ENCODE measurements at places on chromosomes 2 and 18.

DNA sequence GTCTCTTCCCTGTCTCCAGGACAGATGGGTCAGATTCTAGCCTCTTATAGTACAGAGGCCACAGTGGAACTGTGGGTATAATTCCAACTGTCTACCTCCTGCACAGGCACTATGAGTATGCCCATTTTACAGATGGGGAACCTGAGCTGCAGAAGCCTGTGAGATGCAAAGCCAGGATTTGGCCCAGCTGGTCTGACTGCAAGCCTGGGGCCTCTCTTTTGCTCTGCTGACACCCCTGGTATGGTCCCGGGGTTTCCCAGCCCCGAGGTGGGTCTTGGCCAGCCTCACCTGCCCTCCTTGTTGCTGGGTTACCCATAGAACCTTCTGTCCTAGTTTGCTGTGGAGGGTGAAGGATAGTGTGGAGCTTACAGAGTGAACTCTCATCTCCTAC, 9.8 kb downstream of the HS6ST1 start:
- no peak for DNase-seq

GRCh38 chr2:7895289-7895688, 786.6 kb upstream of the ID2 start:
- DNase-seq: no peak

- DNase-seq: no peak
Observed at GRCh38 chr2:86786001-86786536, 4.6 kb downstream of the CD8A start.

GRCh38 chr18:62710417-62710816, 4.9 kb upstream of the PHLPP1 start:
- DNase-seq: no peak

DNA sequence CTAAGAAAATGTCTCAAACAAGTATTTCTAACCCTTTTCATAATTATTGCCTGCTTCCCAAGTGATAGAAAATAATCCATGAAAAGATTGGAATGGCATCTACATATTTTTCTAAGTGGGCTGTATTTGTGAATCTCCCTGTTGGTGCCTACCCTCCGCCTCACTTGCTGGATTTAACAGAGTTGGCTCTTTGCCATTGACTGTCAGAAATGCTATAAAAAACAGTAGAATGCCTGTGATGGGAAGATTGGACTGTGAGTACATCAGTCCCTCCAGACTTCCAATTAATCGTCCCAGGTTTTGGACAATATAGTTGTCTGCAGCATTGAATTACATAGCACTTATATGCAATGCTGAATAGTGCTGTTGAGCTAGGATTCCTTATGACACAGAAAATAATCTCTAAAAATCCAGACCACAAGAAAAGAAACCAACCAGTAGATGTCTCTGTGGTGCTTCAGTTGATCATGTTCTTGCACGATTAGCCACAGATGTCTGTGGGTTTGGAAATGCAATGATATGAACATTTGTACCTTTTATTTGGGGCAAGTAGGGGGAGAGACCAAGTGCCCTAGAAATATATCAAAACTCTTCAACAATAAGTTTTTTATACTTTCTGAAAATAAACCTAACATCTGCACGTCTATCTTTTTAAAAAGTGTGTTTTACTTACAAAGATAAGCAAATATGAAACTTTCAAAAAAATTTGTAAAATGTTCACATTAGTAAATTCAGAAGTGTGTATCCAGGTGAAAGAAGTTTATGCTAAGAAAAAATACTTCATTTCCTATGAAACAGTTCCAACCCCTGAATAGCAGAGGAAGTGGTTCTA, 88.5 kb downstream of the DYNAP start:
- DNase-seq: no peak

GRCh38 chr18:673317-673716, 15.9 kb downstream of the TYMS start:
- no peak for DNase-seq

DNA sequence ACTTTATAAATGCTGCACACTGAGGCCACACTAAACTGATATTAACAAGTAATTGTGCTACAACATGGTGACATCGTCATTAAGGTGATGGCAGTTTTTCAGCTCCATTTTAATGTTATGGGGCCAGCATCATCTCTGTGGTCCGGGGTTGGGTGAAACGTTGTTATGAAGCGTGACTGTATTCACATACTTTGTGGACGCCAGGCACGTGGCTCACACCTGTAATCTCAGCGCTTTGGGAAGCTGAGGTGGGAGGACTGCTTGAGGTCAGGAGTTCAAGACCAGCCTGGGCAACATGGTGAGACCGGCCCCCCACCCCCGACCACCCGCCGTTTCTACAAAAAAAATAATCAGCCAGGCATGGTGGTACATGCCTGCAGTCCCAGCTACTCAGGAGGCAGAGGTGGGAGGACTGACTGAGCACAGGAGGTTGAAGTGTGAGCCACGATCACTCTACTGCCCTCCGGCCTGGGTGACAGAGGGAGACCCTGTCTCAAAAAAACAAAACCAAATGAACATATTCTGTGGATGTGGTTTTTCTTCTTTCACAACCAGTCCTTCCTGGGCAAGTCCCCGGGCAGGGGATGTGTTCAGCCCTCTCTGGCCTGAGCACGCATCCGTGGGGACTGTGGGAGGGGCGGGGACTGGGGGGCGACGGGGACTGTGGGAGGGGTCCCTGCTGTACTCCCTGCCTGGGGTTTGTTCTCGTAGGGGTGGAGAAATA, 12.9 kb upstream of the GAL3ST2 start:
- DNase-seq: no peak

DNA sequence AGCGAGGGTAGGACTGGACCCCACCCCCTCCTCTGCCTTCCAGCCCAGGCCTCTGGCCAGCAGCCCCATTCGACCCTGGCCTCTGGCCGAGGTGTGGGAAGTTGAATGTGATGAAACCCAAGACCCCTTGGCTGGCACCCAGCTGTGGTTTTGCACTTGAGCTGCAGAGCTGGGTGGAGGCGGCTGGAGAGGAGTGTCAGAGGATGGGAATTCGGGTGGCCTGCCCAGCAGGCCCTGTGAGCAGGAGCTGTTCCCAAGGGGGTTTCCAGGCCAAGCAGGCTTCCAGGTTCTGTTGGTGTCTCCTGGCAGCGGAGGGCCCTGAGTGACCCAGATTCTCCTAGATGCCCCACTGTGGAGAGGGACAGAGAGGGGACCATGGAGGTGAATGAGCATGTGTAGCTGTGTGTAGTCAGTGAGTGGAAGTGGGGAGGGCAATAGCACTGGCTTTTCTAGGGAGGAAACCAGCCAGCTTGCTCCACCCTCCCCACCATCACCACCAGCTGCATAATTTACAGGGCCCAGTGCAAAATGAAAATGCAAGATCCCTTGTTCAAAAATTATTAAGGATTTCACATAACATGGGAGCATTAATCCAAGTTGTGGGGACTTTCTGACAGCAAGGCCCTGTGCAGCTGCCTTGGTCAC, 172.2 kb upstream of the HAAO start:
- no peak for DNase-seq

GRCh38 chr2:167340322-167340721, 452.0 kb downstream of the XIRP2 start:
- DNase-seq: no peak

DNA sequence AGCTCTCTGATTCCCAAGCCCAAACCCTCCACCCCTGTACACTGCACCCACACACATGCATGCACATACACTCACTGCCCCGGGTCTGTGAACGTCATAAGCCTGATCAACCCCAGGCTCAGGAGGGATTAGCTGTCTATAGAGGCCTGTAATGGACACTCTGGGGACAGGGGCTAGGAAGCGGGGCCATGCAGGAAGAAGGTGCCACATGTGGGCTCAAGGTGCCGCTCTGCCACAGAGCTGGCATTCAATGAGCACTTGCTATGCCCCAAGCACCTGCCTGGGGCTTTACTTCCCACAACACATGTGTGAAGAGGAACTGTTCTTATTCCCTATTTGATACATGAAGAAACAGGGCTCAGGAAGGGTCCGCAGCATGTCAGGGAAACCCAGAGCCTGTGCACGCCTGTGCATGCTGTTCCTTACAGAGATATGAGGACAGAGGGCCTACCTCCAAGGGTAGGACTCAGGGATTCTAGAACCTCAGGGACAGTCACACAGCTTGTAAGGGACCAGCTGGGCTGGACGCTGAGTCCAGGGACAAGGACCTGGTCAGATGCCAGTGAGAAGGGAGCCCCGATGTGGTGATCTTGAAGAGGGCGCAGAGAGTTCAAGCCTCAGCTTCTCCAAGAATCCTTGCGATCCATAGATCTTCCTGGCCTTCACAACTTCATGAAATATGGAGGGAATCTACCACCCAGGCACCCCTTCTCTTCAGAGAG, 5.0 kb downstream of the BIN1 start:
- DNase-seq: no peak

DNA sequence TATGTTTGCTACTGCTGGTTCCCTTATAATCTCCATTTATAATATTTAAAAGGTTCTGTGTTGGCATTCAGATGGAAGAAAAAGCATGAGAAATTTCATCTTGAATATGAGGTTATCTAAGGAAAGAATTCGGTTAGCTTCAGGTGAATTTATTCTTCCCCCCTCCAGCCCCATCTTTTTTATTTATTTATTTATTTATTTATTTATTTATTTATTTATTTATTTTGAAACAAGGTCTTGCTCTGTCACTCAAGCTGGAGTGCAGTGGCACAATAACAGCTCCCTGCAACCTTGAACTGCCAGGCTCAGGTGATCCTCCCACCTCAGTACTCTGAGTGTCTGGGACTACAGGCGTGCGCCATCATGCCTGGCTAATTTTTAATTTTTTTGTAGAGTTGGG, 95.5 kb upstream of the VWC2L start:
- DNase-seq: no peak

DNA sequence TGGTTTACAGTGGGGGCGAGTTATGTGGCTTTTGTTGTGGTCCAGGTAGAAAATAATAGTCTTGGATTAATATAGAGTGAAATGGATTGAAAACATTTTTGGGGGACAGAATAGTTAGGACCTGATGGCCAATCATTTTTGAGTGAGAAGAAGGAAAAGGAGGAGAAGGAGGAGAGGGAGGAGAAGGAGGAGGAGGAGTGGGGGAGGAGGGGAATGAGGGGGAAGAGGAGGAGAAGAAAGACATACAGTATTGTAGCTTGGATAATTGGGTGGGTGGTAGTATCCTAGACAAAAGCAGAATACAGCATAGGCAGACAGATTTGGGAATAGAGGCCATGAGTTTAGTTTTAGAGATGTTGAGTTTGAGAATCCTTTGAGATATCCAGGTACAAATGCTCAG, 101.6 kb downstream of the GATA6 start:
- DNase-seq: no peak

DNA sequence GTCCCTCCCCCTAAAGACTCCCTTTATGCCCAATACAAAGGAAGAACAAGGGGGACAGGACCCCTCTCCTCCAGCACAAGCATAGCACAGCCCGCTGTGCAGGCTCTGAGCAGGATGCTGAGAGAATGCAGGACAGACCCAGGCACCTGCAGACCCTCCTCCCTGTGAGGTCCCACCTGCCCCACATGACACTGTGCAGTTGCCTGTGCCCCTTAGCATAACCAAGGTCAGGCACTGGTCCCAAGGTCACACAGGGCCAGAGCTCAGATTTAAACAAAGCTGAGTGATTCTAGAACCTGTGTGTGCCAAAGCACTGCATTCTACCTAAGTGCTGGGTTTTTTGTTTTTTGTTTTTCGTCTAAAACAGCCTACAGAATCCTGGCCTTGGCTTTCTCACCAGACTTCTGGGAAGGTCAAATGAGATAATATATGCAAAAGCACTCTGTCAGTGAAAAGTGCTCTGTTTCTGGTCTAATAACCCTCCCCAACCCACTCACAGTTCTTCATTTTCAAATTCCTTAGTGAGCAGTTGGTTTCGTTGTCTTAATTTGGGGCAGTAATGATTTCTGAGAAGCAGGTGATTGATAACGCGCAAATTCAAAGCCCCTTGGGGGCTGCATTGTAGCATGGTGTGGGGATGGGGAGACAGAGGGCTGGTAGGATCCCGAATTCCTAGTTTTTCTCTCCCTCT, 125.7 kb downstream of the KCTD1 start:
- no peak for DNase-seq

DNA sequence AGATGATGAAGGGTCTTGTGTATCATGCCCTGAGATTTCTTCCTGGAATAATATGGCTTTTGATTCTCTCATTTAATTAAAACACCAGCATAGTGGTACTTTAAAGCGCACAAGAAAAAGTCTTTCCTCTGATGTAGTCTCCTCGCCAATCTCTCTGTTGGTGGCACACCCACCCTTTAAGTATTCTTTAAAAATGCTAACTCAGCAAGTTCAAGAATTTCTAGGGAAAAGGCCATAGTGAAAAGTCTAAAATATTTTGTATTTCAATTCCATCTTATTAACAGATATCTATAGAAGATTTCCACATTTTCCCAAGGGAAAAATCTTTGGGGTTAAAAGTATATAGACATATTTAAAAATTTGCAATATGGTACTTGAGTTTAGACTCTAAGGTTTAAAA, 34.7 kb downstream of the ACMSD start:
- DNase-seq: no peak

All from activated T-cell treated with anti-CD3 and anti-CD28 coated beads for 1 hour (primary cell).